ENCODE measurements at places on chromosomes 3 and 15. TPM values are rescaled to one million over a fixed set of nuclear protein-coding genes. Genes with fewer than 3 reads are reported as not detected.

OR5K2 gene
- total RNA-seq = not detected

CCR3 gene
- total RNA-seq = 0.07 TPM

FMN1 gene
- total RNA-seq = 0.34 TPM

FOXL2 gene
- total RNA-seq = 1.1 TPM

ITIH4 gene
- 2.5 TPM for total RNA-seq

ACP3 gene
- 5.0 TPM for total RNA-seq

MAGEF1 gene
- 13.0 TPM for total RNA-seq
